Activated gamma-delta T cell treated with anti-CD3 and anti-CD28 coated beads, Interleukin-2, amount 50 U/mL, for 16 hours (primary cell): ENCODE measurements at places on chromosomes 7 and 10.

- no peak for DNase-seq
These were observed 12.1 kb downstream of the KCNH2 start for GRCh38 chr7:150966002-150966401.

DNA sequence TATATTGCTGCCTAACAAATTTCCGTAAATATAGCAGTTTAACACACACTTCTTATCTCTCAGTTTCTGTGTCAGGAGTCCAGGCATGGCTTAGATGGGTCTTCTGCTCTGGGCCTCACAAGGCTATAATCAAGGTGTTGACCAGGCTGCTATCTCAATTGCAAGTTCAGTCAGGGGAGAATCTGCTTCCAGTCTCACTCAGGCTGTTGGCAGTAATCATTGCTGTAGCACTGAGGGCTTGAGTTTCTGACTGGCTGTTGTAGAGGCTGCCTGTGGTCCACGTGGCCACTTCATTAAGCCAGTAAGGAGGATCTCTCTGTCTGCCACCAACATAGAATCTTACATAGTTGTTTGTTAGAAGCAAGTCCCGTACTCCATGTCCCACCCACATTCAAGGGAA is 138.4 kb downstream of the ST7 start:
- DNase-seq = no peak

- DNase-seq = no peak
These were observed 16.4 kb downstream of the PRKRIP1 start for GRCh38 chr7:102412548-102412947.

- no peak for DNase-seq
These were observed 45.4 kb downstream of the RBM17 start for GRCh38 chr10:6134099-6134823.

GRCh38 chr7:105875505-105875904 is 894 bp downstream of the ATXN7L1 start:
- DNase-seq = no peak

DNA sequence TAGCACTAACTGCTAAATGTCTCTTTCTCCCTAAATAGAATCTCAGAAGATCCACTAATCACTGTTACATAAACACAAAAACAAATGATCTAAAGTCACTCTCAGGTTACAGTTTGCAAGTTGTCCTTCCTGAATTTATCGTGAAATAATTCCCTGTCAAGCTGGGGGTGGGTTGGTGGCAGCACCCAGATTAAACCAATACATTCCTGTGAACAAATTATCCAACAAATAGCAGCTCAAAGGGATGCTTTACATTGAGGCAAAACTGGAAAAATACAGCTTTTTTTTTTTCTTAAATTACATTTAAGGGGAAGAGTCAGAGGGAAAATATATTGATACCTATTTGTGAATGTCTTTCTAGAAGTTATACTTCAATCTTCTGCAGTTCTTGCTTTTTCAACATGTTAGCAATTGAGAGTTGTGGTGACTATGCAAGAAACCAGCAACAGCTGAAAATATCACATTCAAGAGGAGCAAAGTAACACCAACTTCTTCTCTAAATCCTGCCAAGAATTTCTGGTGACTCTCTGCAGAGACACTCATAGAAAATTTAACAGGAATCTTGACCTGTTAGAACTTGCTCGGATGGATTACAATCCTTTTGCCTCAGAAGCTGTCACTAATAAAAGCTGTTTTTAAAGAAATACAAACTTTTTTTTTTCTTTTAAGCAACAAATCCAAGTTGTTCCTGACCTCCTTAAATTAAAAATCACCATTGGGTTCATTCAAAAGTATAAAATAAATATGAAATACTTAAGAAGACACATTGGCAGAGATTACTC is 18.9 kb downstream of the LMOD2 start:
- DNase-seq = no peak

- DNase-seq = no peak
These were observed 388.2 kb upstream of the TEX47 start for GRCh38 chr7:89183712-89184111.

DNA sequence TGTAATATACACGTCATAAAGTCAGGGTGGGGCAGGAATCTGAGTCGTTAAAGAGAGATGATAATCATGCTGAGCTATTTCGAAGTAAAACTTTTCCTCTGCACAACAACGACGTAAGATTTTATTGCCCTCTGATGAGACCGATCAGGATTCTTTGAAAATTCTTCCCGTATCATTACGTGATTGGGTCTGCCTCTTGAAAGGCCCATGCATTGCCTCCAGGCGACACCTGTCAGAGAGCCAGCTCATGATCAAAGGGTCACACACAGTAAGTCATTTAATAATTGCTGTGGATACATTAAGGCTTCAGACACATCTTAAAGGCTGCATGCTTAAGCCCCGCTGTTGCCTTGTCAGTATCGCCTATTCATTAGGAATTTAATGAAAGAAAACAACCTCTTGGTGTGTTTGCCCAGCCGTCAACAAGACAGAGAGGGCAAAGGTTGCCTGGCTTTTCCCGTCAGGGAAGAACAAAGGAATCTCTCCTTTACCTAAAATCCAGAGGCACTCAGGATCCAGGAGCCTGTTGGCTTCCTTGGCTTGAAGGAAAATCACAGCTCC is 189.0 kb upstream of the SH2B2 start:
- DNase-seq = no peak

GRCh38 chr10:82071231-82071630 is 196.2 kb downstream of the NRG3 start:
- no peak for DNase-seq

- DNase-seq = no peak
These were observed 6.8 kb upstream of the SCART1 start for GRCh38 chr10:133446979-133447378.

DNA sequence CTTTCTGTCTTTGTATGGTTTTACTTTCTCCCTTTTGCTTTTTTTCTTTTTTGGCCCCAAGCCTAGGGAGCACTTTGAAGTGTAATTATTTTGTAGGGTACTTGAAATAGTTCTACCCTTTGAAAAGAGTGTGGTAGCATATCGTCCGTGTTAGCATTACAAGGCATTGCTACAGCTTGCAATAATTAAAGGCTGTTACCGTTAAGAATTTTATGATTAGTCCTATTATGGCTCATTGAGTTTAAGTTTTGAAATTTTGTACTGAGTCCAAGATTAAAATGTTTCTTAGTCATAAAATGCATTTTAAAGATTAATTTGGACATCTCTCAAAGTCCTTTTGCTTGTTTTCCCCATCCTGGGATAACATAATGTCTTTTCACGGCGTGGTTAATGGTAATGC is 490.0 kb upstream of the LRRN3 start:
- DNase-seq = no peak

- no peak for DNase-seq
These were observed 19.4 kb downstream of the CDK13 start for GRCh38 chr7:39969431-39969830.

GRCh38 chr10:122029499-122030199 is 40.7 kb downstream of the TACC2 start:
- DNase-seq = no peak

- DNase-seq = no peak
These were observed 6.1 kb upstream of the TCAF1 start for GRCh38 chr7:143908120-143908519.

GRCh38 chr7:112143582-112143981 is 62.6 kb downstream of the DOCK4 start:
- DNase-seq = no peak

DNA sequence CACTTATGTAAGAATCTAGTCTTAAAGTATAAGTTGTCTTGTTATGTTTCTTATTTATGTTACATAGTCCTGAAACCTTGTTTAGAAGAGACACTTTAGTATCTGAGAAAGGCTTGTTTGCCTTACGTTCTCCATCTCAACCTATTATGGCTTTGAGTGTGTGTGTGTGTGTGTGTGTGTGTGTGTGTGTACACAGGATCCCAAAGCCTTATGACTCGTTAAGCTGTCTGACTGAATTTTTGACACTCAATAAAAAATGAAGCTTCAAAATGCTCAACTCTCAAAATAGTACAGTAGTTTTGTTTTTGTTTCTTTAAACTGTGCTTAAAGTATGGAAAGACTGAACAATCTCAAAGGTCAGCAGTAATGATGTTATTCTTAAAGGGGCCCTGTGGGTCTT is 18.0 kb downstream of the CALU start:
- no peak for DNase-seq

DNA sequence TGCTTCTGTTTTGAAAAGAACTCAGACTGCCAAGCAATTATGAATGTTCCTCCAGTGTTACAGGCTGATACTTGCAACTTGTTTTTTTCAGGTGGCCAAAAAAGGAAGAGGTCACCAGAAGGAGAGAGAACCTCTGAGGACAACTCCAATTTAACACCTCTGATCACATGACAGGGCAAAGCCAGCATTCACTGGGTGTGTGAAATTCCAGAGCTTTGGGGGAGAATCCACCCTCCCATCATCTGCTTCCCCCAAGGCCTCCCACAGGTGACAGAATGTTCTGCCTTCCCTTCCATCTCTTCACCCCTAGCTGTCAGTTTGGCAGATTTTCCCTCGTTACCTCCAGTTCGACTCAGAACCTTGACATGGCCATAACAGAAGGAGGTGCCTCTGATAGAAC is 39.1 kb downstream of the GOT1 start:
- DNase-seq = no peak

DNA sequence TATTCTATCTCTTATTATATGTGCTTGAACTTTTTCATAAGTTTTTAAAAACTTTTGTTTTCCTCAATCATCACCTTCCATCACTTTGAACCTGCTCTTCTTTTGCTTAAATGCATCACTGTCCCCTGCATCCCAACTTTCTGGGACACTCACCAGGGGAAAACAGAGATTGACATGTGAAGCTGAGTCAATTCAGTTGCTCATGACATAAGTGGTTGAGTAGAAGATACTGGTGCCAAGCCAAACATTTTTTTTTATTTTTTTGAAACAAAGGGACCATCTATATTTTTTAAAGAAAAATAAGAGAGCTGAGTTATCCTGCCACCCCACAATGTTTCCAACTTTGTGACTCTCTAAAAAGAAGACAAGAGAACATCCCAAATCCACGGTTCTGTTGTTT is 61.8 kb upstream of the AHR start:
- no peak for DNase-seq

GRCh38 chr10:79286318-79286951 is 60.8 kb upstream of the PPIF start:
- peak; percentile 82 for DNase-seq
